ENCODE measurements at places on chromosomes 1 and 21.

DNA sequence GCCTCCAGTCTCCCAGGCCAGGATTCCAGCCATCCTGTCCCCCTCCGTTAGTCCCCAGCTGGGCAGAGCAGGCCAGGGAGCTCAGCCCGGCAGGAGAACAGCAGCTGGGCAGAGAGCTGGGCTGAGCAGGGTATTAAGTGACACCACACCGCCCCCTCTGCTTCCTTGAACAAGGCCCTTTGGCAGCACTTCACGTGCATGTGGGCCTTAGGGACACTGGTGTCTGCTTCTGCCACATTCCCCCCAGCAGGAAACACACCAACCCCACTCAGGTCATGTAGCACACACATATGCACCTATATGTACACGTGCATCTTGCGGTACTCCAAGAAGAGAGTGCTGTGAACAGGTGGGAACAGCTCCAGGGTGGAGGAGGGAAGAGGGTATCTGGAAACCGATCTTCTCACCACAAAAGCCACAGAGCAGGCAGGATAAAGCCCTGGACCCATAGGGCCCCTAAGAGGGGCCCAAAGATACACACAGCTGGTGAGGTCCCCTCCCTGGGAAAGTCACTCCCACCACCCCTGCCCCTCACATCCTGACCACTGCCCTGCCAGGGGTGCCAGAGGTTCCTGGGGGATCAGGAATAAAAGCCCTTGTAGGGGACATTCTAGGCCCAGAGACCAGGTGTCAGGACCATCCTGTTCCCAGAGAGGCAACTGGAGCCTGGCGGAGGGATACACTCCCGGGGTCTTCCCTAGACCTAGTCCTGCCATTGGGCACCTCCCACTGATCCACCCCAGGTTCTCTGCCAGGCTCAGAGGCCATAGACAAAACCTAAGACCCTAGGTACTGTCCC lies 4.5 kb downstream of the EPHA2 start:
- DNase-seq = no peak

GRCh38 chr1:29451368-29451892 lies 215.1 kb downstream of the PTPRU start:
- no peak for DNase-seq

GRCh38 chr1:38039331-38040088 lies 7.1 kb downstream of the POU3F1 start:
- DNase-seq = no peak

- DNase-seq = no peak
Observed at GRCh38 chr1:206699626-206700025, 14.9 kb downstream of the MAPKAPK2 start.

- peak; percentile 81 for DNase-seq
Observed at GRCh38 chr1:10890491-10891071, 94.1 kb upstream of the CASZ1 start.

- DNase-seq = peak; percentile 88
Observed at GRCh38 chr1:87226341-87226760, 102.3 kb upstream of the LMO4 start.

GRCh38 chr1:113040041-113040440 lies 33.0 kb upstream of the LRIG2 start:
- DNase-seq = no peak

GRCh38 chr1:48608882-48609281 lies 136.9 kb upstream of the SPATA6 start:
- no peak for DNase-seq

- DNase-seq = no peak
Observed at GRCh38 chr1:235766794-235767285, 99.9 kb downstream of the LYST start.

- peak; percentile 39 for DNase-seq
Observed at GRCh38 chr1:201795066-201795465, 33.9 kb upstream of the IPO9 start.

DNA sequence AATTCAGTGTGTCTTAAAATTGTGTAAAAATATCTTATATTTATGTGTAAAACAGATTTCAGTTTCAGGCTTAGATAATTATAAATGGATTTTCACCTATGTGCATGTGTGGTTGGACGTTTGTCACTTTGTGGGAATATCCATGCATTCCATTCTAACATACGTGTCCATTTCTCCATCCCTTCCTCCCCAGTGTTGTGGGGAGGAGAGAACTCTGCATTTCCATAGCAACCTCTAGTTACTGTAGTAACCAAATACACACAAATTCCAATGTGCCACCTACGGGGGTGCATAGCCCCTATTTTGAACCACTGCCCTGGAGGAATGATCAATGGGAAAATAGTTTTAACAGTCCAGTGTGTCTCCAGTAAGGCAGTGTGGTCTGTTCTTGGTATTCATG lies 79.0 kb downstream of the RASAL2 start:
- peak; percentile 25 for DNase-seq

GRCh38 chr1:231612393-231613089 lies 14.0 kb upstream of the DISC1 start:
- DNase-seq = no peak

DNA sequence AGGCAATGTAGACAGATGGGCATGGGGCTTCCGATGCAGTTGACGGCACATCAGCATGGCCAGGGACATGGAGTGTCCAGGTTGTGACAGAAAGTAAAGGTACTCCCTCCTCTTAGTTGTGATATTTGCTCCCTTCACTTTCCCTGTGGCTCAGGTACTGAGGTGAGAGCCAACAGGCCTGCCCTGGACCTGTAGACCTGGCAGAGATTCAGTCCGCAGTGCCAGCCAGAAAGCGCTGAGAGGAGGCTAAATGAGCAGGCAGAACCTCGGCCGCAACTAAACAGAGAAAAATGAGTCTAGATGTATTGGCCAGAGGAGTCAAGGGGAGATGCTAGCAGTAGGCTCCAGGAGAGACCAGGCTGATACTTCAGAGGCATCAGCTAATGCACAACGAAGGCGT lies 22.6 kb upstream of the KCNK2 start:
- no peak for DNase-seq

DNA sequence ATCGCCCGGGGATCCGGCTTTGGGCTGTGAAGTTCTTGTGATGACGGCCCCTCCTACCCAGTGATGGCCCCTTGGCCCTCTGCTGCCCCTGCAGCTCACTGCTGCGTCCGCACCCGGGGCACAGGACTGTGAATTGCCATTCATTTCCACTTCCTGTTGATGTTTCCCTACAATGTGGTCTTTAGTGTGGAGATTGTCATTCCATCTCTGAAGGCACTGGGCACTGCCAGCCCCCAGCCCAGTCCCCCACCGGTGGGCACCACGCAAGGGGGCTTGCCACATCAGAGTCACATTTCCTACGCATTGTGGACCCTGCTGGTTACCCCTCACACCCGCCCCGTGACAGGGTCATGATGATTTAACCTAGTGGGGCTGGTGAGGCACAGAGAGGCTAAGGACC lies 2.5 kb upstream of the MX2 start:
- no peak for DNase-seq

- DNase-seq = no peak
Observed at GRCh38 chr1:153648000-153648643, 10.4 kb upstream of the SNAPIN start.

DNA sequence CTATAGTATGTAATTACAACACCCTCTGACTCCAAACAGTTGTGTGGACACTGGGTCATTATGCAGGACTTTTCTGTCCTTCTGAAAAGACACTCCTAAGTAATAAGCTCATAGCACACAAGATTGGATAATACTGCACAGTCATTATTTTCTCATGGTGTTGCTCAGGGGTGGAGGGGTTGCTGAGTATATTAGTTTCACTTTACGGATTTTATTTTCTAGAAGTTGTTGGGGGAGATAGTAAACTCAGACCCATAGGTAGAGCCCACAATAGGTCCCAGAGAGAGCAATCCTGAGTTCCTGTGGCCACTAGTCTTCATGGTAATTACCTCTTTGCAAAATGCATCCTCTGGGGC lies 53.4 kb downstream of the DUSP10 start:
- no peak for DNase-seq

GRCh38 chr1:22452481-22452957 lies 868 bp downstream of the ZBTB40 start:
- peak; percentile 13 for DNase-seq

GRCh38 chr1:46246548-46247435 lies 771 bp upstream of the RAD54L start:
- peak; percentile 21 for DNase-seq

- peak; percentile 77 for DNase-seq
Observed at GRCh38 chr1:42439940-42440339, 15.9 kb downstream of the ZMYND12 start.

- DNase-seq = no peak
Observed at GRCh38 chr1:27624467-27625178, 10.4 kb downstream of the FGR start.

- no peak for DNase-seq
Observed at GRCh38 chr1:176878750-176879536, 285.6 kb downstream of the ASTN1 start.

- DNase-seq = no peak
Observed at GRCh38 chr1:52978045-52978444, 51.0 kb downstream of the SCP2 start.

- DNase-seq = no peak
Observed at GRCh38 chr1:239006276-239006675, 380.1 kb upstream of the CHRM3 start.

GRCh38 chr1:203505526-203506204 lies 11.7 kb downstream of the OPTC start:
- DNase-seq = no peak

GRCh38 chr1:214303141-214303930 lies 22.4 kb downstream of the SMYD2 start:
- no peak for DNase-seq

DNA sequence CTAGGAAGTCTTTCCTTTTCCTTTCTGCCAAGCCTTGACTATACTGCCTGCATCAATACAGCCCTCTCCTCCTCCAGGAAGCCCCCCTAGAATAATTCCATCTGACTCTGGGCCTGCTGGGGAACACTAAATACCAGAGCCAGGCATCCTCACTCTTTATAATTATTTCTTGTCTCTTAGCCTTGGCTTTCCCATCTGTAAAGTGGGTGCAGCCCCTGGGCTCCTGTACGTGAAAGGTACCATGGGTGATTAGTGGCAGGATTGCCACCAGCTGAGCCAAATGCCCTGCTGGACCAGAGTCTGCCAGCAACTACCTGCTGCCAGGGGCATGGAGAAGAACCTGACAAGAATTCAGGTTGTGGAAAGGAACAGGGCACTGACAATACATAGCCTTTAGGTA lies 58.7 kb downstream of the LGR6 start:
- no peak for DNase-seq

DNA sequence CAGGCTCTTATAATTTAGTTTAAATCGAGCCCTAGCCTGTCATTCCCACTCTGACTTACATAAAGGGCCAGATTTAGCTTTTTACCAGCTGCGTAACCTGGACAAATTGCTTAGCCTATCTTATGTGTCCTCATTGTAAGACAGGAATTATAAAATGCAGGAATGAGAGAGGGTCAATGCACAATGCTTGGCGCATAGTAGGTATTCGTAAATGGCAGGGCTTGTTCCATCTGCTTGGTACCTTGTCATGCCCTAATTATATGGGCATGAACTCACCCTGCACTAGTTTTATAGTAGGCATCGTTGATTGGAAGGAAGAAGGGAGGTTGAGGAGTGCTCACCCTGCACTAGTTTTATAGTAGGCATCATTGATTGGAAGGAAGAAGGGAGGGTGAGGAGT lies 108.8 kb downstream of the GALNT2 start:
- DNase-seq = no peak

- peak; percentile 64 for DNase-seq
Observed at GRCh38 chr1:155324717-155325602, 4.3 kb downstream of the RUSC1 start.

DNA sequence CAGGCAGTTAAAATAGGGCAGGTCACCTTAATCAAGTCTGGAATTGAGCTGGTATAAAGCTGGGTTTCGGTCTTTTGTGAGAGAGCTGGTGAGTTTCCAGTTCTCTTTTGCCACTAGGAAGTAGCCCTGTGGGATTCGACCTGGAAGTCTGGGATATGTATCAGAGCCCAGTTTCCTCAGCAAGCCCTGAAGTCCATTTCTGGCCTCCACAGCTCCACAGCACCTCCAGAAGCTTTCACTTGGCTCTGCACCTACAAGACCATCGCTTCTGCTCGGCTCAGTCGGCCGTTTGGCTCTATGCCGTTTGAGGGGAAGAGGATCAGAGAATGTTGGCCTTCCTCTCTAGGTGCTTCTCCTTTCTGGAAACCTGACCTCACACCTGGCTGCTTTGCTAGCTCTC lies 148.0 kb downstream of the GALNT2 start:
- DNase-seq = no peak

GRCh38 chr1:65940126-65940525 lies 147.4 kb downstream of the PDE4B start:
- DNase-seq = no peak

DNA sequence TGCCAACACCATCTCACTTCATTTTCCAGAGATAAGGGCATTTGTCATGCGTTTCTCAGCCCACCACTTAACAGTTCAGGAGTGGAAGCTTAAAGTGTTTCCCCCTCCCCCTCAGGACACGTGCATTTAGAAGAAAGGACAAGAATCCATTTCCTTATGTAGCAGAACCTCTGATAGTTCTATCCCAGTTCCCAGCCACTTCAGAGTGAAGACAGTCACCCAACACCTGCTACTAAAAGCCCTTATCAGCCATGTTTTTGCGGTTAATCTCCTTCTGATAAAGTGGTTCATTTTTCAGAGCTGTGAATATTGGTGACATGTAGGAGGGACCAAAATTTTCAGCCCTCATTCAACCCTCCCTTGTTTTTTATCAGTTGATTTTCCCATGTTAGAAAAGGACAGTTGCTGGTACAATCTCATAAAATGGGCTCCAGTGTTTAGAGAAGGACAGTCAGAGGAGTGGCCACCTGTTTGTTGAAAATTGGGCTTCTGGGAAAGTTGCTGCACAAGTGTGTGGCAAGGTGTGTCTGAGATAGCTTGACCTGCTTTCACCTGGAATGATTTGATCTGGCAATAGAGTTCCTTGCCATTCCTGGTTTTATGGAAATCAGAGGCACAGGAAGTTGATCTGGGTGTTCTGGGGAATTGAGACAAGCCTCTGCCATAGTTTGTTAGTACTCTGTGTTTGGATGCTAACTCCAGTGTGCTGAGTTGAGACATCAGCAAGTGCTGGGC lies 114.0 kb downstream of the PPP1R12B start:
- no peak for DNase-seq

DNA sequence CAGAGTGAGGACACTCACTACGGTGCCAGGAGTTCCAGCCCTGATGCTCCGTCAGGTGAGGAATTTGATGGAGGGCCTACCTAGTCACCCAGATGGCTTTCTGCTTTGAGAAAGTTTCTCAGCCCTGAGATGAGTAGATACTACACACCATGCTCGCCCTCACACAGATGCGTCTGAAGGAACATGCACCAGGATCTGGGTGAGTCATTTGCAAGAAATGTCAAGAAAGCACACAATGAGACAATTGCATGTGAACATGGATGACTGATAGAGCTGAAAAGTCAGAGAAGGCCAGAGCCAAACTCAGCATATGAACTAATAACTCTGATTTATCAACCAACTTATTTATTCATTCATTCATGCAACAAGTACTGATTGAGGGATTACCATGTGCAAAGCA lies 483.9 kb downstream of the OMA1 start:
- DNase-seq = peak; percentile 12

DNA sequence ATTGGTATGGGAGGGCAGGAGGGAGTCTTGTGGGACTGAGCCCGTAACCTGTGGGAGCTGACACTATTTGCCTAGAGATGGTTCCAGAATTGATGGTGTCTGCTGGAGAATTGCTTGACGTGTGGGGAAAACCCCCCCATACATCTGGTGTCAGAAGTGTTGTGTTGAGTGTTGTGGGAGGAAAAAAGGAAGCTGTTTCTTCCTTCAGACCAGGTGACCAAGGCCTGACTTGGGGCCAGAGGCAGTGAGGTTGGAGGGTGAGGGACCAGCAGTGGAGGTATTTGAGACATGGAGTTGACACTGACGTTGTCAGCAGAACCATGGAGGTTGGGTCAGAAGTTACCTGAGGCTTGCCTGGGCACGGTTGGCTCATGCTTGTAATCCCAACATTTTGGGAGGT lies 8.3 kb downstream of the SHISAL2A start:
- no peak for DNase-seq

Measured in RWPE1 (cell line).